Stimulated activated CD4-positive, alpha-beta T cell treated with anti-CD3 and anti-CD28 coated beads, Interleukin-1b, Interleukin-23, amount 100 ng/mL, for 1 hour (primary cell): ENCODE measurements at places on chromosomes 11 and 22.
A peak's percentile ranks its signal among the peaks of the same experiment; 100 is the strongest.

DNA sequence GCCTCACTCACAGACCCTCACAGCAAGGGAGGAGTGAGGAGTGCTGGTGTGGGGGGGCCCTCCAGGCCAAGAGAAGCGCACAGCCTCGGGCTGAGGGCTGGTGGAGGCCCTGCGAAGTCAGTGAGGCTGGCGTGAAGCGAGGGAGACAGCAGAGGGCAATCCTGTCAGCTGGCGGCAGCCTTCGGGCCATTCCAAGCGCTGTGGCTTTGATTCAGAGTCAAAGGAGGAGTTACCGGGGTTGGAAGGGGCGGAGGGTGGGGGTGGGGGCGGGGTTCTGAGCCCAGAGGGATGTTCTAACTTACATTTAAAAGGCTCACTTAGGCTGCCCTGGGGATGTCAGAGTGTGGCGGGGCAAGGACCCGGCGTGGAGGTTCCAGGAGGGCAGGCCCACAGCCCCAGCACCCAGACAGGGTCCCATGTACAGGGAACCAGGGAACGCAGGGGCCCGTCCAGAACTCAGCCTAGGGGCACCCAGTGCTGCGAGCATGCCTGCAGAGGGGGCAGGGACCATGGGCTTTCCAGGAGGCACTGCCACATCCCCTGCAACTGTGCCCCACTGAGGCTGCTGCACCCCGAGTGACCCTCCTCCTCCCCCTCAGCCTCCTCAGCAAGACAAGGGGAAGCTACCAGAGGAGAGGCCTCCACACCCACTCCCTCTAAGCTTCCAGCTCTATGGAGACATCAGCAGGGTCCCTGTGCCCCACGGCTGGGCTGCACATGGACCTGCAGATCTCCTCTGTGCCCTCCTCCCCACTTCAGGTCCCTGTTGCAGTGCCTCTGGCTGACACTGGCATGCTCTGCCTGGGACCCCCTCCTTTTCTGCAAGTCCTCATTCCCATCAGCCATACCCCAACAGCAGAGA lies 39.7 kb upstream of the TTLL12 start:
- DNase-seq = no peak

- DNase-seq = no peak
These were observed 10.2 kb downstream of the KCNJ4 start for GRCh38 chr22:38444783-38445182.

DNA sequence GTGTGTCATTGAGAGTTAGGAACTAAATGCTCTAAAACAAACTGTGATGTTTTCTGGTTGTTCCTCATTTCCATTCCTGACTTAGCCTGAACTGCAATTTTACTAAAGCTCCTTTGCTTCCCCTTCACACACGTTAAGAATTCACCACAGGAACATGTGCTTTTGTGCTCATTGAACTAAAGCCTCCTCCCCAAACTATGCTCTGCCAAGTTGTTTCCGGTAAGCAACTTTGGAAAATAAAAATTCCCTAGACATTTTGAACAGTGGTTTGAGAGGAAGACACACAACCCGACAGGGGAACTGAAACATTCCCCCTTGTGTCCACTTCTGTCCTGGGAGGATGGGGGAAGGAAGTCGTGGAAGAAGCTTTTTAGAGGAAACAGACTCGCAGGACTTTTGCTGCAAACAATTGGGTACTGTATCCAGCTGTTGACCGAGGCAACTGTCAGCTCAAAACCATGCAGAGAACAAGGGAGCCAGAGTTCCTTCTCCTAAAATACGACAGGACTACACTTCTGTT lies 66.9 kb downstream of the GAB2 start:
- DNase-seq = no peak

- no peak for DNase-seq
These were observed 322.0 kb downstream of the CTTN start for GRCh38 chr11:70720281-70720680.

DNA sequence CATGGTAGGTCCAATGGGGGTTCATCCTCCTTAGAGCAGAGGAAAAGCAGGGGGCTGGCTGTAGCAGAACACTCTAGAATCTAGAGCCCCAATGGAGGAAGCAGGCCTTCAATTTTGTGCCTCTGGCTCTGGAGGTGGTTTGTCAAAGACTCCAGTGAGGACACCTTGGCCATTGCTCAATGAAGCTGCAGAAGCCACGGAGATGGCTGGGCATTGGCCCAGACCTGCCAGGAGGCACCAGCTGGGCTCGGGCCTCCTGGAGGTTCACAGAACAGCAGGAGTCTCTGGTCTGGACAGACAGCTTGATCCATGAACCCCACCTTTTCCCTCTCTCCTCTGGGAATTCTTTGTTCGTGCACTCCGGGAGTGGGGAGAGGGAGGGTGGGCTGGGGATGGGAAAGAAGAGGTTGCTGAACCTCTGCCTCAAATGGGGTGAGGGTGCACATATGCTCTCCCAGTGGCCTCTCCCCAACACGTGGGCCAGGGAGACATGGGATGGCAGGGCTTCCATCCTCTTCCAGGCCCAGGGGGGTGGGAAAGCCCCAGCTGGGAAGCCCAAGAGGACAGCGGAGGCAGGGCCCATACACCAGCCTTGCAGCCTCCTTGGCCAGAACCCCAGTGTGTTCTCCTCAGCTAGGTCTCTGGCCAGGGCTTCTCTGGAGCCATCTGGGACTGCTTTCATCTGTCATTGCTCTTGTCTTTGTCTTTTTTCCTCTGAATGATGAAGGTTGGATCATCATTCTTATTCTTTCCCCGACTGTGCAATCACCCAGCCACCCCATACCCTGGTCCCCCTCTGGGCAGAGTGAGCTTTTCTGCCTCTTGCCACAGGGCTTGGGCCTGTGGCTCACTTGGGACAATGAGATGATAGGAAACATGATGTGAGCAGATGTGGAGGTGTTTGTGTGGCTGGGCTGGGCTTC lies 1019.4 kb downstream of the BRD1 start:
- DNase-seq = no peak

DNA sequence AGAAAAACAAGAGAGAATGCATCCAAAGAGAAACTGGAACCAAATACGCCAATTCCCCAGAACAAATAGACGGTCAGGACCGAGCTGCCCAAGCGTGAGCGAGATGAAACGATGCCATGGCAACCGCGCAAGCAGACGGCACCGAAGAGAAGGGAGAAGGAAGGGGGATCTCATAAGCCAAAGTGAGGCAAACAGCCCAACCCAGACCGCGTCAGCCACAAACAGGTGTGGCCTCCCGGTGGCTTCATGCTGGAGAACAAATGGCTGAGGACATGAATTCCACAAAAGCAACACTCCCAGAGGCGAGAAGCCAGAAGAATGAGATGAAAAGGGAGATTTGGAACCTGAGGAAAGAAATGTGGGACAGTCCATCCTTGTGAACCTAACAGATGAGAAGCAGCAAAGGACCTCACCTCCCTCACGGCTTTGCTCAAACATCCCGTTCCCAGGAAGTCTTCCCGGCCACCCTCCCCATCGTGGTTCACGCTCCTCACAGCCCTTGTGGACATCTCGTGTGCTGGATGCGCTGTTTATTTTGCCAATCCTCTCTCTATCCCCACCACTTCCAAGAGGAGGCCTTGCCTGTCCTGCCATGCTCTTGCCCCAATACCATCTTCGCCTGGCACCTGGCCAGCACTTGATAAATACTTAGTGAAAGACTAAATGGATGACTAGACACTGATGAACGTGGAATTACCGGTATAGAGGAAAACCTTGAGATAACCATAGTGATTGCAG lies 89.1 kb upstream of the RTL6 start:
- DNase-seq = no peak

DNA sequence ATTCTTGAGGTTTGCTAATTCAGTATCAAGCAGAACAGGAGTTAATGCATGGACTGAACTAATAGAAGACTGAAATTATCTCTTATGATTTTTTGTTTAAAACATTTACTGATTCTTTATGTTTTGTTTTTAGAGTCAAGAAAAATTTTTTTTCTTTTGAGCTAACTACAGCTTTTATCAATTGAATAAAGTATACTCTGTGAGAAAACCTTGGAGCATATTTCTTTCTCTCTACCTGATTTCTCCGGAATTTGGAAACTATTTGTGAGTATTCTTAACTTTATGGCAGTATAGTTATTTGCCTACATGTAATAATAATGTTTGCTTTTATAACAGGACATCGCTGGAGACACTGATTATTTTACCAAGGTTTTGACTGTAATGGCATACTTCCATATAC lies 18.1 kb upstream of the CRTAM start:
- DNase-seq = no peak

GRCh38 chr11:43676933-43677332 lies 3.6 kb upstream of the HSD17B12 start:
- DNase-seq = no peak

DNA sequence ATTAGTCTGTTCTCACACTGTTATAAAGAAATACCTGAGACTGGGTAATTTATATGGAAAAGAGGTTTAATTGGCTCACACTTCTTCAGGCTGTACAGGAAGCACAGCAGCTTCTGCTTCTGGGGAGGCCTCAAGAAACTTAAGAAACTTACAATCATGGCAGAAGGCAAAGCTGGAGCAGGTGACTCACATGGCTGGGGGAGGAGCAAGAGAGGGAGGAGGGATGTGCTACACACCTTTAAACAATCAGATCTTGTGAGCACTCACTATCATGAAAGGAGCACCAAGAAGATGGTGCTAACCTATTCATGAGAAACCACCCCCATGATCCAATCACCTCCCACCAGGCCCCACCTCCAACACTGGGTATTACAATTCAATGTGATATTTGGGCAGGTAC lies 381.6 kb downstream of the ETS1 start:
- no peak for DNase-seq

GRCh38 chr11:64342869-64343745 lies 3.1 kb downstream of the CCDC88B start:
- no peak for DNase-seq

DNA sequence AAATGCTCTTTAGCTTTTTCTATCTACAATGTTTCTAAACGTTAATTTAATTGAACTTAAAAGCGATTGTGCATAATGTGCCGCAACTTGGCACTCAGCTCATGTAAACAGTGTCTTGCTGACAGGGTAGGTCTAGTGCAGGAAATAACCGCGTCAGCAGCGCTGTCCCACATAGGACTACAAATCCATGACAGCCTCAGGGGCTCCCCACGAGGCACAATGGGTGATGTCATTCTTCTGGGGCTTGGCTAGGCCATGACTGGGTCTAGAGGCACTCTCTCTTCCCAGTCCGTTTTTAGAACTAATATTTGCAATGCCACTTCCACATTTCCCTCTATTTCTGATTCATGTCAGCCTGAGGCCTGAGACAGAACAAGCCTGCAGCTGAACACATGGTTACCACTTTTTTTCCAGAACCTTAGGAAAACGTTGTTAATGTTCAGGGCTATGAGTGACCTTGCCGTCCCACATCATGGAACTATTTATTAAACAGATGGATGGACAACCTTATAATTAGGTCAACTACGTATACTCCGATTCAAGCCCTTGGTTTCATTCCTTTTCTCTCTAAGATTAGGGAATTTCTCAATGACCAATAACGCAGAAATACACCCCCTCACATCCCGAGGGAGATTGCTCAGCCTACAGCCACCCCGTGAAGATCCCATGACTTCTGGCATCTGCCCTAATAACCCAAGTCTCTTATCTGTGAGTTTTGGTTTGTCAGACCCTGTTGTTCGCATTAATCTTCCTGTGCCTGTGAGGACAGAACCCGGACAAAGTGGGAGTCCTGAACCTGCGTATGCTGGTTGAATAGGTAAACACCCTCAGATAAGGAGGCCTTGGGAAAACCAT lies 19.4 kb upstream of the SNX32 start:
- no peak for DNase-seq

- no peak for DNase-seq
These were observed 71.0 kb upstream of the TP53I11 start for GRCh38 chr11:45021692-45022141.

DNA sequence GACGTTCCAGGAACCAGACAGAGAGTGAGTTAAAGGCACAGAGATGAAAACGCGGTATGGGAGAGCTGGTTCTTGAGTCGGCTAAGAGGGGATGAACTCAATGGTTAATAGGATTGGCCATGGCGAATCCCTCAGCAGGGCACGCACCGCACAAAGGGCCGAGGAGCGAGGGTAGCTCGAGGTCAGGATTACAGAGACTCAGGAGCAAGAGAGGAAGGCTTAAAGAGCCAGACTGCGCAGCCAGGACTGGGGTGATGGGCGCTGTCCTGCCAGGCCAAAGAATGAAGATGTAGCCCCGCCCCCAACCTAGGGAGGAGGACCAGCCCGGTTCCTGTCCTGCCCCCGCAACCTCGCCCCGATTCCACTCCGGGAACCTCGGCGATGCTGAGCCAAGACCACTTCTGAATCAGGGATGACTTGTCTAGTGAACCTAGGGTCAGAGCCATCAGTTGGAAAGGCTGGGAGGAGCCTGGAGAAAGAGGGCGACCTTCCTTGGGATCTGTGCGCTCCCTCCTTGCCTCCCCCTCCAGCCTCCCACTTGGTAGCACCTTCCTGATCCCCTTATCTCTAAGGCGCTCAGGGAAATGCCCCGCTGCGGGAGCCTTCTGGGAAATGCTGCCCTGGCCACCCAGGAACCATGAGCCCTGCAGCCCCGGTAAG lies at the start of gene PLEKHB1:
Gene PLEKHB1, plus strand, starts transcription at position 610 of the 660 bp plus-strand sequence. Its CDS starts 28 bp downstream, at position 638.
- DNase-seq = no peak

- DNase-seq = no peak
These were observed 3.2 kb downstream of the CTSD start for GRCh38 chr11:1760351-1761109.

DNA sequence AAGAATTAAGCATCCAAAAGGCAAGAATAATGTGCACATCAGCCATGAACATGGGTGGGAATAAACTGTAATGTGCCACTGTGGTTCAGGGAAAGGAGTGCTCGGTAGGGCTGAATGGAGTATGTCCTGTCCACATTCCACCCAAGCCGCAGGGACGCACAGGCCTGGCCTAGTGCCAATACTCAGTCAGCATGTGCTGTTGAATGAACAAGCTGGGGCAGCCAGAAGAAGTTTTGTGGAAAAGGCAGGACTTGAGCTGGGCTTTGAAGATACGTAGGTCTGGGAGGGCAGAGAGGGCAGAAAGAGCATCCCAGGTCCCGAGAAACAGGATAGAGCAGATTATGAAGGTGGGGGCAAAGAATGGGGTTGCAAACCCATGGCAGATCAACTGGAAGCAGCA lies 60.0 kb upstream of the PLET1 start:
- DNase-seq = no peak

- no peak for DNase-seq
These were observed 670 bp downstream of the MYEOV start for GRCh38 chr11:69294571-69295078.

- no peak for DNase-seq
These were observed 5.2 kb downstream of the MAML2 start for GRCh38 chr11:96337541-96338431.

- peak; percentile 68 for DNase-seq
These were observed 1.7 kb downstream of the CBX6 start for GRCh38 chr22:38870312-38870741.

DNA sequence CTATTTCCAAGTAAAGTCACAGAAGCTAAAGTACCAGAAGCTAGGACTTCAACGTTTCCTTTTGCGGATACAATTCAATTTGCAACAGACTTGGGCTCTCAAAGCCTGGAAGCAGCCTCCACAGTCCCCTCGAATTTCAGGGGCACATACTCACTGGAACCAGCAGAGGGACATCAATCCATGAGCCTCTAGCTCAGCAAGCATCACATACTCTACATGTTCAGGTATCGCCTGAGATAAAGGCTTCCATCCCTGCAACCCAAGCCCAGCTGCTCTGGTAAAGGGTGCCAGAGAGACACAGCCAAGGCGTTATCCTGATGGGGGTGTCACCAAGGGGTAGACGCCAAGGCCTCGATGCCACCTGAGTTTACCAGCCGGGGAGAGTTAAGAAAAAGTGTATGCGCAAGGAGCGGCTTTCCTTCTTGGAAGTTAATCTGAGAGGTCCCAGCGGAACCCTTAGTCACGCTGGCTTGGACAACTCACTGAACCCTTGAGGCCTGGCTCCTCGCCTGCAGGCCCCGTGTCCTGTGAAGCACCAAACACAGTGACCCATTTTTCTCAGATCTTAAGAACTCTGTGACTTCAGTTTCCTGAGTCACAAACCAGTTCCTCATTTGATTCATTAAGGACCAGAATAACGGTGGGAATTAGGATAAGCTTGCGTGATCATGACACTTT lies 13.0 kb downstream of the LTO1 start:
- no peak for DNase-seq
